M059J (cell line): ENCODE measurements at places on chromosomes 6 and 20. TPM values are rescaled to one million over a fixed set of nuclear protein-coding genes. Genes with fewer than 3 reads are reported as not detected.
A peak's percentile ranks its signal among the peaks of the same experiment; 100 is the strongest.

DNA sequence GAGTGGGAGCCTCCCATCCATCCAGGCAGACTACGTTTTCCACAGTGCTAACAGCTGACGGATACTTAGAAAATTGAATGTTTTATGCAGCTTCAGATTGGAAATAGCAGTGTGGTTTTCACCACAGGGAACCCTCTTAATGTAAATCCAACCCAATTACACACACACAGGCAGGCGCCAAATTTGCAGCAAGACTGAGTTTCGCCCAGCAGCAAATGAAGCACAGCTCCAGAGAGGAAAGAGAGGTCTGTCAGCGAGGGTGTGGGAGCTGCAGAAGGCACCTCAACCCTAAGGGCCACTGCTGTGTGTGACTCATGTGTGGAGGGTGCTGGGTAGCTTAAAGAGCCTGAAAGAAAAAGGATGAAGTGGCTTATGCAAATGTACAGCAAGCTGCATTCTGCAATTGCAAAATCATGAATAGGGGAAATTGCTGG lies 365.7 kb downstream of the MAFB start:
- peak; percentile 56 for DNase-seq

GRCh38 chr20:19769507-19769906 lies 11.4 kb downstream of the RIN2 start:
- DNase-seq, result no peak

SPATA2 gene
- total RNA-seq, result 4.1 and 8.3 TPM in 2 replicates

DNA sequence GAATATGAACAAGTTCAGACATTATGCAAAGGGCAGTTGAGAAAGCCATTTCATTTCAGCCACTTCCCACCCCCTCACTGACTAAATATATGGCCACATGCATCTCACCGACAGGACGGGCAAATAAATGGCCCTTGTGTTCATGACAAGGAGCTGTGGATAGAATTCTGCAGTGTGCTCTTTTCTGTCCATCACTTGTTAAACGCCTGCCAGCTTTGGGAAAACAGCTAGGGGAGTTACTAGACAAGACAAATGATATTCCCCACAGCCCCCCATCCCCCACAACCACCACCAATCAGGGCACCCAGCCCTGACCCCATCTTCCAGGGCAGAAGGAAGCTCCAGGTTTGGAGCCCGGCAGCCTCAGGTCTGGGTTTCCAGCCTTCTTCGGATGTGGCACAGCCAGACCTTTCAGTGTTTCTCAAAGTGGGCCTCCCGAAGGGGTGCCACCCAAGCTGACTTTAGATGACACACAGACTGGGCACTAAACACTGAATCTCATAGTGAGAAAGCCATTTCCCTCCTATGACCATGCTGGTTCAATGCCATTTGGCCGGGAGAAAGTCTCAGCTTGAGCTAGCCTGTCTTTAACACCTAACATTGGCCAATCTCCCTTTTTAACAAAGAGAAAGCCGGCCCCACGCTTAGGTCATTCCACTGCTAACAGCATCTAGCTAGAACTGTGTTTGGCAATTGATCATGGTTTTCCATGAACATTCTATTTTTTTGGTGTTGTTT lies 4.0 kb upstream of the RIPOR3 start:
- DNase-seq, result peak; percentile 21

DNA sequence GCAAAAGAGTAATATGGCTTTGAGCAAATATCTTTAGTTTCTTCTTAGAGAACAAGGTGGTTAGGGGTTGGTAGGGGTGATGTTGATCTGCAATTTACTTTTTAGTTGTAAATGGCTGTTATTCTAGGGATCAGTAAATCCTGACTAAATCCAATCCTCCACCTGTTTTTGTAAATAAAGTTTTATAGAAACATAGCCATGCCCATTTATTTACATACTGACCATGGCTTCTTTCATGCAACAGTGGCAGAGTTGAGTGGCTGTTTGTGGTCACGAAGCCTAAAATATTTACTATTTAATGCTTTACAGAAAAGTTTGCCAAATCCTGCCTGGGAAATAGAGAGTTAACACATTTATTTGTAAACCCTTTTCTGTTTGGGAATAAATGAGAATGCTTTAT lies 14.7 kb downstream of the HIVEP1 start:
- DNase-seq, result no peak

- DNase-seq, result no peak
These were observed 338.7 kb downstream of the TAF4 start for GRCh38 chr20:61726979-61727378.

DNA sequence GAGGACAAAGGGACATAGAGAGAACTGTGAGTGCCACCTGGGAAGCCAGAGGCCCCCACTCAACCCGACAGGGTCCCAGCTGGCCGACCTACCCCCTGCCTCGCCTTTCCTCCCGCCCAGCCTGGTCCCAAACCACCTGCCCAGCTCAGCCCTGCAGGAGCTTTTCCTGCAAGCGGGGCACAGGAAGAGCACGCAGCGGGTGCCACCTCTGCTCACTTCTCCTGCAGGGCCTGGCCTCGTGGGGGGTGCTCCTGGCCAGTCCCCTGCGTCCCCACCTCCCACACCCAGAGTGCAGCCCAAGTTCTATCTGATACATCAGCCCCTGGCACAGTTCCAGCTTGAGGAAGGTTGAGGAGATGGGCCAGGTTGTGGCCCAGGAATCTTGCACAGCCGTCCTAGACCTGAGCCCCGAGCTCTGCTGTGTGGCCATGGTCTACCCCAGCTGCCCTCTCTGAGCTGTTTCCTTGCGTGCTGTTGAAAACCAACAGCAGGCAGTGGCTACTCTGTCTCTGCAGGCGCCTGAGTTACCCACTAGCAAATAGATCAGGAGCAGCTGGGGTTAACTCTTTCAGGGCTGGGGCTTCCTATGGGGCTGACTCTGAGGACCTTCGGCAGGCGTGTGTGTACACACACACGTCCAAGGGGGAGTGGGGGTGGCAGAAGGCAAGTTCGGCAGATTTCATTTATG lies 1.7 kb downstream of the NECAB3 start:
- no peak for DNase-seq

LINC00237 gene
- not detected in 2 replicates for total RNA-seq

DNA sequence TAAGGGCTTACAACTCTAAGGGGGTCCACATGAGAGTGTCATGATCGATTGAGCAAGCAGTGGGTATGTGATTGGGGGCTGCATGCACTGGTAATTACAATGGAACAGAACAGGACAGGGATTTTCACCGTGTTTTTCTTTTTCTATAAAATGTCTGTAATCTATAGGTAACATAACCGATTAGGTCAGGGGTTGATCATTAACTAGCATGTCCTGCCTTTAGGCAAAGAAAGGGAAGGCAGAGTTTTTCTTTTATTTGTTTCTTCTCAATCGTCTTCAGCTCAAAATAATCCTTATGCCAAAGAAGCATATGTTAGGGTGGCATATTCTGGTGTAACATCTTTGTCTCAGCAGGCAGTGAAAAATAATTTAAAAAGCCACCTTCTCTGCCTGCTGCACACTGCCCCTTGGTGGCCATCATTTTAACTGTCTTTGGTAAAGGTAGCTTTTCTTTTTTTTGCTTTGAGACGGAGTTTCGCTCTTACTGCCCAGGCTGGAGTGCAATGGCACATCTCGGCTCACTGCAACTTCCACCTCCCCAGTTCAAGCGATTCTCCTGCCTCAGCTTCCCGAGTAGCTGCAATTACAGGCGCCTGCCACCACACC lies 9.7 kb upstream of the CEP43 start:
- DNase-seq, result peak; percentile 27

- DNase-seq, result peak; percentile 73
These were observed 15.4 kb upstream of the BTBD3 start for GRCh38 chr20:11902285-11902697.

RAET1L gene
- 0.42 TPM in 1 of 2 replicates, not detected in the other for total RNA-seq

FLRT3 gene
- 0.27 and 0.79 TPM in 2 replicates for total RNA-seq

DNA sequence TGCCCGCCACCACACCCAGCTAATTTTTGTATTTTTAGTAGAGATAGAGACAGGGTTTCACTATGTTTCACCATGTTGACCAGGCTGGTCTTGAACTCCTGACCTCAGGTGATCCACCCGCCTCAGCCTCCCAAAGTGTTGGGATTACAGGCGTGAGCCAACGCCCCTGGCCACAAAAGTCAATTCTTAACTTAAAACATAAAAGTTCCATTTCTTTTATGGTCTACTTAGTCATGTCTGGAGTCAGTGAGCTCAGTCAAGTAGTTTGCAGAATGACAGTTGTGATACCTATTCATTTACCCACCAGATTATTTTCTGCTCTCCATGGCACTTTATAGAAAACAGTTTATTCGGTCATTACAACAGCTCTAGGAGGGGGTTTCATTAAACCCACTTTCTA lies 103.1 kb upstream of the ESR1 start:
- DNase-seq, result no peak

DNA sequence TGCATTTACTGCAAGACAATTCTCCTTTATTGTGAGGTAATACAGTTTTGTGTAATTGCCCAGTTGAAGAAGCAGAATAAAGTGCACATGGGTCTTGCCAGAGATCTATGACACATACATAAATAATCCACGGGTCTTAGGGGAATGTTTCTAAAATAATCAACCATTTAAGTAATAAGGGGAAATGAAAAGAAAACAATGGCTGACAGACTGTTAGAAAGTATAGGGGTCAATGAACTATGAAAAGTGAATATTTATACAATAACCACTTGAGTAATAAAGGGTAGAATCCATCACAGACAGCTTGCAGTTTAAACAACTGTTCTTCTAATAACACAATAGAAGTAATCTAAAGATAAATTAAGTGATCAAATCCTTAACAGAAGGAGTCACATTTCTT lies 477.2 kb downstream of the EYS start:
- DNase-seq, result peak; percentile 20

ALDH5A1 gene
- total RNA-seq, result 1.8 and 3.0 TPM in 2 replicates

GRCh38 chr20:37185686-37186085 lies 6.3 kb upstream of the MROH8 start:
- no peak for DNase-seq

MEI4 gene
- not detected in 2 replicates for total RNA-seq

CST4 gene
- total RNA-seq, result 1.1 TPM in 1 of 2 replicates, not detected in the other

HCRTR2 gene
- 0.15 TPM in 1 of 2 replicates, not detected in the other for total RNA-seq

DNA sequence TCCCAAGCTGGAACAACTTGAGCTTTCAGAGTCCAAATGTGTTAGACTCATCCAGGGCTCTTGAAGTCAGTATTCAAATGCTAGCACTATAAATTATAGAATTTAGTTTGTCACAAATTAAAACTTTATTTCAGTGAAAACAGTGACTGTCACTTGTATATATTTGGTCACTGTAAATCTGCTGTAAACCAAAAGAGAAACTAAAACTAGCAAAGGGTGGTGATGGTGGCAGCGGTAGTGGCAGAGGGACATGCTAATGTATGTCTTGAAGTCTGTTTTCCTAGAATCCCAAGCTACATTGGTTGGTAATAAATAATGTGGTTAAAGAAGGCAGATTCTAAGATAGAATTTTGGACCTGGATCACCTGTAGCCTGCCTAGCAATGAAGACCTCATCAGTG lies 140.4 kb upstream of the CENPW start:
- DNase-seq, result no peak

- DNase-seq, result no peak
These were observed 157.2 kb downstream of the ANKRD60 start for GRCh38 chr20:58071298-58071697.

DNA sequence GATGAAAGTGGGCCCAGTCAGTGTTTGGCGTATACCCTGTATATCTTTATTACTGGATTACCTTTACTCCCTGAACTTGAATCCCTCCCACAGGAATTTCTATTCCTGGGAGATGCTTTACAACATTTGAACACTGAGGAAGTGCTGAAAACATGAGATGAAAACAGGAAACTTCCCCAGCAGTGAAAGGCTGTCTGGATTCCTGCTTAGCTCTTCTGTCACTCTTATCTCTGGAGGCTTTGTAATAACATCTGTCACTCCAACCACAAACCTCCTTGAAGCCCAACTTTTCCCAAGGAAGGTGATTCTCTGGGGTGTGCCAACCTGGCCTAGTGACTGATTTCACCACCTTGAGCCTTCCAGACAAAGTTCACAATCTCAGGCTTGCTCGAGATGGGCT lies 264.5 kb upstream of the BMP2 start:
- peak; percentile 7 for DNase-seq

GRCh38 chr6:159193923-159194322 lies 24.7 kb downstream of the FNDC1 start:
- peak; percentile 16 for DNase-seq

DNA sequence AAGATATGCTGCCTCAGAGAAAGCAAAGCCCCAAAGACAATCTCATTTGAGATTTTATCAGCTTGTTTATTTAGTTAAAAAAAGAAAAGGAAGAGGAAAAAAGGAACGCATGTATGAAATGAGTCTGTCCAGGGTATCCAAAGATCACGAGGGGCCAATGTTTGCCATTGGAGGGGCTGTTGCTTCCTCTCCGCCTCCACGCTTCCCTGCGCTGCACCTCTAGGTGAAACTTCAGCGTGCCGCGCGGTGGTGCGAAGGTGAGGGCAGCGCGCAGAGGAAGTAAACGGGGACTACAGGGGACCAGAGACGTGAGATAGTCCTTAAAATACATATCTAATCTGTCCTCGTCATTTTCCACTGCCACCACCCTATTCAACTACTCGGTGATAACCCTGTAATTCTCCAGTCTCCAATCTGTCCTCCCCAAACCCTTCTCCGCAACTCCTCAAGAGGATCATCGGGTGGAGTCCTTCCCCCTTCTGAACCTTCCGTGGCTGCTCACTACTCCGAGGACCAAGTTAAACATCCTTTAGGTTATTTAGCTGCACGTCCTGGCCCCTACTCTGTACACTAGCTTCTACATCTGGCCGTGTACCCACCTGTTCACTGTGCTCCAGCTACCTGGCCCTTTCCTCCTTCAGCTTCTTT lies 1.1 kb upstream of the DCBLD1 start:
- DNase-seq, result no peak

- peak; percentile 100 for DNase-seq
These were observed 265.3 kb downstream of the UST start for GRCh38 chr6:149012040-149012545.

GRCh38 chr6:788058-788457 lies 95.1 kb upstream of the EXOC2 start:
- DNase-seq, result no peak

- DNase-seq, result peak; percentile 8
These were observed 364.3 kb upstream of the PTCHD4 start for GRCh38 chr6:48475275-48475674.

- DNase-seq, result peak; percentile 33
These were observed 86.3 kb downstream of the SLC22A23 start for GRCh38 chr6:3370361-3371221.

GRCh38 chr6:132952031-132952867 lies 137.9 kb downstream of the RPS12 start:
- no peak for DNase-seq

PAX1 gene
- total RNA-seq, result not detected in 2 replicates

- peak; percentile 99 for DNase-seq
These were observed 62.0 kb upstream of the CD93 start for GRCh38 chr20:23147964-23148730.

DNA sequence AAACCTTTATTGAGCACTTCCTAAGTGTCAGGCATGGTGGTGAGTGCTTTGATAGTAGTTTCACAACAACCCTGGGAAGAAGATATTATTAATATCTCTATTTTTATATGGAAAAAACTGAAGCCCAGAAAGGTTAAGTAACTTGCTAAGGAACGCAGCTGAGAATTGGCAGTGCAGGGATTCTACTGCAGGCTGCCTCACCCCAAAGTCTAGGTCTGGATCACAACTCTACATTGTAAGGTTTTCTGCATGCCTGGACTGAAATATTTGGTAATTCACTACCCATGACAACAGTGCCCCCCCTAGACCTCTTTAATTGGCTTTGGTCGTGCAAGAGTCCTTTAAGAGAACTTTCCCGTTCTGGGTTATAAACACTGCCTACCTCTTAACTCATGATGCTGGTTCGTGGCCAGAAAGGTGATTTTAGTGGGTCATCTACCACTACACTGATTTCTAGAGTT lies 67.1 kb upstream of the KCNQ5 start:
- peak; percentile 90 for DNase-seq
